ENCODE measurements at places on chromosomes 12 and 14.

DNA sequence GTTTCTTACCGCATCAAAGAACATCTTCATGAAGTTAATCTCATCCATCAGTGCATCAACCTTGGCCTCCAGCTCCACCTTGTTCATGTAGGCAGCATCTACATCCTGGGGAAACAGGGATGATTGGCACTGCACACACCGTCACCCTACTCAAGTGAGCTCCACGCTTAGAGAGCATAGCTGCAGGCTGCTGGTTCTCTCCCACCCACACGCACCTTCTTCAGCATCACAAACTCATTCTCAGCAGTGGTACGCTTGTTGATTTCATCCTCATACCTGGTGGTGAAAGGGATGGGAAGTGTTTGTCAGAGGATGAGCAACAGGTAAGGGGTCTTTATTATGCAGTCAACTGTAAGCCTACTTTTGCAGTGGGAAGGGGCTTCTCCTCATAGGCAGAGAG is 2.3 kb downstream of the KRT5 start:
- no peak for DNase-seq

- no peak for DNase-seq
Measured at GRCh38 chr12:130689408-130690405, 26.4 kb downstream of the RIMBP2 start.

GRCh38 chr12:90203556-90203955 is 494.9 kb upstream of the ATP2B1 start:
- no peak for DNase-seq

GRCh38 chr12:119412811-119413794 is 78.6 kb downstream of the CCDC60 start:
- peak; percentile 88 for DNase-seq

DNA sequence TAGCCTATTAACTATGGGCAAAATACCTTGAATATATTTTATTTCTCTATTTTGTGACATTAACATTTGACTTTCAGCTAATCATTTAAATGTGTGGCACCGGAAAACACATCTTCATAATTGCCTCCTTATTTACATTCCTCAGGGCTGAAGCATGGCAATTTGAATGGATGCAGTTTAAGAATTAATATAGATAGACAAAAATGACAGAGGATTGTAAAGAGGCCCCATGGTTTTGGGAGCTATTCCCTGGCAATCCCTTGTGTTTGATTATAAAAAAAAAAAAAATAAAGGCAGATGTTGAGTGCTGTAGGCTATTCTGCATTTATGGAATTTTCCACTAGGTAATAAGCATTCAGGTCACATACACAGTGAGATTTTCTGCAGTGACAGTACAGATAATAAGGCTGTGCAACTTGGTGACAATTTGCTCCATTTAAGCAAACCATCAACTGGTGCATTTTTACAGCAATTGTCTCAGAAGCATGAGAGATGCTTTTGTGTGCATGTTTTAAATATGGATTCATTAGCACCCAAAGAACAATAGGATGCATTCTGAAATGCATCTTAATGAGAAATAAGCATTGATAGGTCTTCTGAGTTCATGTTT is 123.2 kb upstream of the SLC38A4 start:
- no peak for DNase-seq

GRCh38 chr12:130460611-130461446 is 123.1 kb downstream of the PIWIL1 start:
- no peak for DNase-seq

GRCh38 chr14:32565256-32565655 is 236.2 kb downstream of the AKAP6 start:
- DNase-seq = no peak

GRCh38 chr14:70000601-70001000 is 121.4 kb downstream of the SMOC1 start:
- no peak for DNase-seq

DNA sequence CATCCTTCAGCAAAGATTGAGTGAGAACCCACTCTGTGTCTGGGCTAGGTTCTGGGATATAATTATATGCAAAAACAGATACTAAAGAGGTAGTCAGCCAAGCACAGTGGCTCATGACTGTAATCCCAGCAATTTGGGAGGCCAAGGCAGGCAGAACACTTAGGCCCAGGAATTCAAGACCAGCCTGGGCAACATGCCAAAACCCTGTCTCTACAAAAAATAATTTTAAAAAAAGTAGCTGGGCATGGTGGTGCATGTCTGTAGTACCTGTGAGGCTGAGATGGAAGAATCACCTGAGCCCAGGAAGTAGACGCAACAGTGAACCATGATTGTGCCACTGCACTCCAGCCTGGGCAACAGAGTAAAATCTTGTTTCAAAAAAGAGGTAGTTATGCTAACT is 237.5 kb upstream of the HMGA2 start:
- no peak for DNase-seq

GRCh38 chr12:69039911-69040310 is 106.9 kb upstream of the CPM start:
- DNase-seq = no peak

GRCh38 chr12:131211340-131211938 is 257.7 kb downstream of the ADGRD1 start:
- no peak for DNase-seq

GRCh38 chr12:2212971-2213869 is 160.4 kb downstream of the CACNA1C start:
- DNase-seq = peak; percentile 82

GRCh38 chr12:120713861-120714482 is 3.7 kb downstream of the UNC119B start:
- DNase-seq = peak; percentile 80

DNA sequence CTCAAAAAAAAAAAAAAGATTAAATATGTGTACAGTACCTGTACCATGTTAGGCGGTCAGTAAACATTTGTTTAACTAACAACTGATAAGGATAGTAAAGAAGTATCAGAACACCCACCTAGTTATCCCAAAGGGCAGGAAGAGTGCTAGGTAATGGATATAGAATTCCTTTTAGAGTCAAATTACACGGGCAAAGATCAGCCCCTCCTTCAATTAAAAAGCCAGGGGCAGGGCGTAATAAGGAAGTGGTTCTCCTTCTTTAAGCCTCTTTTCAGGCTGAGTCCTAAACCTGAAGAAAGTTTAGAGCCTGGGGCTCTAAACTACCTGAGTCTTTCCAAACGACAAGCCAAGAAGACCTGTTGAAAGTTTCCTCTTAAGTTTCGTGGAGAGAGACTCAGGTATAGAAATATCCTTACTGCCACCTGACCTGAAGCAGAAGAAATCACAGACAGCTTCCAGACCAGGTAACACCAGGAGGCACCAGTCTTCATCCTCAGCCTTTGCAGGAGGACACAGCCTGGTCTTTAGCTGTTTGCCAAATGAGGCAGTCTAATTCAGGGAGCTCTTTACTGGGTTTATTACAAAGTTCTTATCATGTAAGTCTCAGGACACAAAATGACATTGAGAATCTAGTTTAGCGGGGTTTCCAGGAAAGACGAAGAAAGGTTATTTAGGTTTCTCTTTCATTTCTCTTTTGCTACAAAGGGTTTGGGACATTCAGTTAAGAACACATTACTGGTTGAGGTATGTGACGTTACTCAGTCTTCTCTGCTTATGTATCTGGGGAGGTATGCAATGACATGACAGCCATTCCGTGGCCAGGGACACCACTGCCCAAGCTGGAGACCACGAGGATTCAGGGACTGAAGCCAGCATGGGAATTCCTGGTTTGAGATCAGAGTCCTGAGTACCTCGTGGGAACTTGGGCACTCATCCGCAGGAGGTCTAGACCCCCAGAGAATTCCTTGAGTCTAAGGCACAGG is at the start of gene BCL2L14:
Gene BCL2L14, plus strand, starts transcription at position 266 of the 983 bp plus-strand sequence. CDS start 8,367 bp downstream, outside the sequence.
- DNase-seq = no peak

DNA sequence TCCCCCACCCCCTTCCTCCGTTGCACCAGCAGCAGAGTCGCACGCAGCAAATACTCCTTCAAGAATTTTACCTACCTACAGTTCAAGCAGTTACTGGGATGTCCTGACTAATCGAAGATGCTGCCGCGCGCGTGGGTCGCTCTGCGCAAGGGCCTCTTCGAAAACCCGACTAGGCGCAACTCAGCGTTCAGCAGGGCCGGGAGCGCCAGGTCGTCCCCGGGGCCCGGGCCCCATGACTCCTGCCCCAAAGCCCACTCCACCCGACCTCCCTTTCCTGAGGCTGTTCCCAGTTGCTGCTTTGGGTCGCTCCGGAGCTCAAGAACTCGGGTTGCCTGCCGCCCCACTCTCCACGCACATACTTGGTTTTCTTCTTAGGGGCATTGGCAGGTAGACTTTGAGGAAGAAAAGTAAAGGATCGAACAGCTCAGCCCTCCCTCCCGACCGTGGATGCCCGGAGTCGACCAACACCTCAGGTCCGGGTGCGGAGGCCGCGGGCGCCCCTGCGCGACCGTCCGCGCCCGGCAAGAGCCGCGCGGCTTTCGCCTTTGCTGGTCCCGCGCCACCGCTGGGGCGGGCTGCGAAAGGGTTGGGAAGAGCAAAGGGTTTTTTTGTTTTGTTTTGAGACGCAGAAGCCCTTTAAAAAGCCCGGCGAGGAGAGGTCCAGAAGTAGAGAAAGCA is 1.9 kb downstream of the BMP4 start:
- DNase-seq = no peak

- no peak for DNase-seq
Measured at GRCh38 chr12:52715416-52715815, 12.1 kb upstream of the KRT77 start.

- no peak for DNase-seq
Measured at GRCh38 chr14:103707329-103708263, 7.7 kb downstream of the XRCC3 start.

DNA sequence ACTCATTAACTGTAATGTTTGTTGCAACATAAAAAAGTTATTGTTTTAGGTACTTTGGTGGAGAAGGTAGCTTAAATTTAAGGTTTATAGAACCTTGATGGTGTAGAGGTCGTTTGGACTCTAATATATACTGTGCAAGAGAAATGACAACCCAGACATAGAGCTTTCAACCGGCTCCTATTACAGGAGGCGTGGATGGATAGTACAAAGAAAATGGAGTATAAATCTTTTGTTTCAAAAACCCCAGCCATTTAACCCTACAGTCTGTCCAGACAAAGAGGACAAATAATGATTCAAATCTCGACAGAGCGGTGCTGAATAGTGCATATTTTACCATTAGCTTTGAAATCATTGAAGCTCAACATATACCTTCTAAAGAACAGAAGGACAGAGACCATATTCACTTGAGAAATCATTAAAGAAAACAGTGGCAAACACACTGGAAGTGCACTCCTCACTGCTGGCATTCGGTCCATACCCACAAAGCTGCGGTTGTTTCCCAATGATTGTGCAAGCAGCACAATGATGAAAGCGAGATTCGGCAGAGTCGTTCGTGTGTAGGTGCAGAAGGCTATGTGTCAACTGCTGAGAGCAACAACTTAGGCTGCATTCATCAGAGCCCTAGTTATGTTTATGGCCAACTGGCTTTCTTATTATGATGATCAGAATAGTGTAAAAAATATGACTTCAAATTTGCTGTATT is 688.6 kb downstream of the NOVA1 start:
- DNase-seq = no peak

GRCh38 chr12:24134092-24134491 is 184.6 kb upstream of the SOX5 start:
- no peak for DNase-seq

All from NT2/D1 (cell line).